Activated naive CD4-positive, alpha-beta T cell treated with anti-CD3 and anti-CD28 coated beads, Interleukin-2, amount 50 U/mL, for 16 hours (primary cell): ENCODE measurements at places on chromosomes 3 and 15.

GRCh38 chr3:129276385-129276784 lies 2.3 kb upstream of the HMCES start:
- DNase-seq, result no peak

- DNase-seq, result no peak
Observed at GRCh38 chr3:32401126-32401525, 9.5 kb downstream of the CMTM7 start.

- no peak for DNase-seq
Observed at GRCh38 chr3:24596626-24597025, 102.0 kb upstream of the THRB start.

- no peak for DNase-seq
Observed at GRCh38 chr3:50342813-50343633, 2.4 kb upstream of the RASSF1 start.

GRCh38 chr3:52094571-52095485 lies 38.5 kb upstream of the DUSP7 start:
- no peak for DNase-seq

GRCh38 chr3:65497236-65497635 lies 541.5 kb downstream of the MAGI1 start:
- DNase-seq, result no peak
